Activated CD4-positive, alpha-beta T cell treated with anti-CD3 and anti-CD28 coated beads, Interleukin-2, amount 50 U/mL, for 16 hours (primary cell): ENCODE measurements at places on chromosomes 16 and 17.

DNA sequence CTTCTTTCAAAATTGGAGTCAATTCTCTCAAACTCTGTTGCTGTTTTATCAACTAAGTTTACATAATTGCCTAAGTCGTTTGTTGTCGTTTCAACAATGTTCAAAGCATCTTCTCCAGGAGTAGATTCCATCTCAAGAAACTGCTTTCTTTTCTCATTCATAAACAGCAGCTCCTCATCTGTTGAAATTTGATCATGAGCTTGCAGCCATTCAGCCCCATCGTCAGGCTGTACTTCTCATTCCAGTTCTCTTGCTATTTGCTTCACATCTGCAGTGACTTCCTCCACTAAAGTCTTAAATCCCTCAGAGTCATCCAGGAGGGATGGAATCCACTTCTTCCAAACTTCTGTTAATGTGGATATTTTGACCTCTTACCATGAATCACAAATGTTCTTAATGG, 230.6 kb downstream of the IRF8 start:
- no peak for DNase-seq

GRCh38 chr16:84839956-84840355, 20.2 kb downstream of the CRISPLD2 start:
- DNase-seq = no peak

DNA sequence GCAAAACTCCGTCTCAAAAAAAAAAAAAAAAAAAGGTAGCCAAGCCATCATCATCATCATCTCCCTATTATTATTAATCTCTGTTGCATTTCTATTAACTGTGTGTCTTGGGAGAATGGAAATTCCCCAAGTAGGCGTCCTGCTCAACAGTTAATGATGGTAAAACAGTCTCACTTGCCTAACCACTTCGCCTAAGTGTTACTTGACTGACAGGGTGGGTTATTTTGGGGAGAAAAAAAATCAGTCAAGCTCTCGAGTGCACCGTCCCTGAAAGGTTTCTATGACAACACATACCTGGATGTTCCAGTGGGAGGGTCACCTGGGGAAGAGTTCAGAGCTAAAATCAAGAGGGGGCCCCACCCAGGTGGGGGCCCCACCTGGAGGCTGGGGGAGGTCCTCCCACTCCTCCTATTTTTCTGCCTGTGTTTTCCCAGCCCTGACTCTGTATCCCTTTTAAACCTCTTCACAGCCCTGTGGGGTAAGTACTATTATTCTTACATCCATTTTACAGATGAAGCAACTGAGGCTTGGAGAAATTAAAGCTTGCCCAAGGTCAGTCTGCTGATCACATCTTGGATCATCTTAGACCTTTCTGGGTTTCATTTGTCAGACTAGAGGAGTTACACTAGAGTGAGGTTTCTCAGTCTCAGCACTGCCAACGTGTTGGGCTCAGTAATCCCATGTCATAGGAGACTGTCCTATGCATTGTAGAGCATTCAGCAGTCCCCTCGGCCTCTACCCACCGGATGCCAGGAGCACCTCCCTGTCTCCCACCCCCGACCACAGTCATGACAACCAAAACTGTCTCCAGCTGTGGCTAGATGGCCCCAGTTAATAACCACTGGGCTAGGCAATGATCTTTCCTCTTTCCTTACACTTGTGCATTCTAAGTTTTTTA, 11.0 kb upstream of the ABAT start:
- DNase-seq = no peak

DNA sequence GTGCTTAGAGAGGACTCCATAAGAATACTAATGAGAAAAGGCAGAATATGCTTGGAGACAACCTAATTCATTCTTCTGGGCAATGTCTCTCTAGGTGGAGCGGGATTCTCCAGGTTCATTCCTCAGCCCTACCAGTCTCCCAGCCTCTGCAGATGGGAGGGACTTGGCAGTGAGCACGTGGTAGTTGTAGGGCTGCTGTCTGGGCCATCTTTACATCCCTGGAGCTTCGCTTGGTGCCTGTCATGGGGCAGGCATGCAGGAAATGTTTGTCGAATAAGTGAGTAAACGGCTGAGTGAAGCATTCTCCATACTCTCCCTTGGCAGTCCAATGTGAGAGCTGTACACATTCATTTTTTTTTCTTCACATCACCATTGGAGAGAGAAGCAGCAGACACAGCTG, 387.5 kb downstream of the UTP18 start:
- no peak for DNase-seq

DNA sequence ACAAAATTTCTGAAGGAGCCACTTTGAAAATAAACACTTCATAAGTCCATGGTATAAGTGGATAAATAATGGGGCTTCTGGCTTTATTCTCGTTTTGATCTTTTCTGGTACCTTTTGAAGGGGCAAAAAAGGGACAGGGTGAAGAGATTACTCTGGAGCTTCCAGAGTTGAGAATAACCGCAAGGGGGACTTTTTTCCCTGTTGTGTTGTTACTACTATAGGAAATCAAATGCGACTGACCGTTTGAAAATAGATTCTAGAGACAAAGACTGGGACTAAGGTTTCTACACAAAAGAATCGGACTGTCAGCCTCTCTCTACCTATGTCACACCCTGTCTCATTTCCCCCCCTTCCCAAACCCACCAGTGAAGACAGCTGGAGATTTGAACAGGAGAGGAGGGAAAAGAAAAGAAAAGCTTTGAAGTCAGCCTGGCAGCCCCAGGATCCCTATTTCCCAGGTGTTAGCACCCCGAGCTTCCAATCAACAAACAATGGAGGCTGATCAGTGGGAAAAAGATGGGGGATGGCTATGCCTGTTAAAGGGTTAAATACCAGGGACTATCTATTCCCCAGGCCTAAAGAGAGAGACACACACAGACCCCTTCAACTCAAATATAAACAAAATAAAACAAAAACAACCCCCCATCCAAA, 8.4 kb downstream of the HOXB4 start:
- no peak for DNase-seq

- no peak for DNase-seq
Measured at GRCh38 chr16:27618606-27619327, 68.8 kb downstream of the KATNIP start.

DNA sequence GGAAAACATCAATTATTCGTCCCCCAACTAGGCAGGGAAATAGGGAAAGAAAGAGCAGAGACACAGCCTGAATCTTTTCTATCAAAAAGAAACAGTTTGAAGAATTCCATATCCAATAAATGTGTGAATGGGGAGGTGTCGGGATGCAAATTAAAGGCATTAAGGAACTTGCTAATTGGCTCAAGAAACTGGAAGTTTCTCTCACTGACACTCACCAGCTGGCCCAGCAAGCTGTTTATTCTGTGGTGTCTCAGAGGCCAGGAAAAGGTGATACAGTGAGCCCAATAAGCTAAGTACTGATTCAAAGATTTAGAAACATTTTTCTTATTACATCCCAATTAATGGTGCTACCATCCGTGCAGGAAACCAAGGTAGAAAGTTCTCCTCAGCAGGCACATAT, 104.4 kb upstream of the CLEC3A start:
- DNase-seq = no peak

DNA sequence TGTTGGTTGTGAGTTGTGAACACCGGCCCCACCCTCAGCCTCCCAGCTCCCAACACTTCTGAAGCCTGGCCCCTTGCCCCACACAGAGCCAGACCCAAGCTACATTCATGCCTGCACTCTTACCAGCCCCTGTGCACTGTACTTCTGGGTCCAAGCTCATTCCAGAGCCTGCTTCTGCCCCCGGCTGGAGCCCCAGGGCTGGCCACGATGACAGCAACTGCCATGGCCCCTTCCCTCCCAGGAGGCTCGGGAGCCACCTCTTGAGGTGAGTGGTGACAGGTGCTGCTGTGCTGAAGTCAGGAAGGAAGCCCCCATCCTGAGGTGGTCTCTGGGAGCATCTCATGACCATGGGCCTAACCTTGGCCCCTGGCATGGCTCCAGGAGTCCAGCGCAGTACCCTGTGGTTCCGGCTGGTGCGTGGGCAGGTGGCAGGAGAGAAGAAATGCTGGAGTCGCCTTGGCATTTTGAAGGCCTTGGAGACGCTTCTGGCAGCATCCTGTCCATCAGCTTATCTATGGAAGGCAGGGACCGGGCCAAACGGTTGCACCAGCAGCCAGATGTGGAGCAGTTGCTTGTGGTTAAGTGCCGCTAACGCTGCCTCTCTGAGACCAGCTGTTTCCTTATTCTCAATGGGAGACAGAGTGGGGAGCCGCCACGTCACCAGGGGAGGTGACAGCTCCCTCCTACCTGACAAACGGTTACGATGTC, 3.9 kb upstream of the CDT1 start:
- no peak for DNase-seq

DNA sequence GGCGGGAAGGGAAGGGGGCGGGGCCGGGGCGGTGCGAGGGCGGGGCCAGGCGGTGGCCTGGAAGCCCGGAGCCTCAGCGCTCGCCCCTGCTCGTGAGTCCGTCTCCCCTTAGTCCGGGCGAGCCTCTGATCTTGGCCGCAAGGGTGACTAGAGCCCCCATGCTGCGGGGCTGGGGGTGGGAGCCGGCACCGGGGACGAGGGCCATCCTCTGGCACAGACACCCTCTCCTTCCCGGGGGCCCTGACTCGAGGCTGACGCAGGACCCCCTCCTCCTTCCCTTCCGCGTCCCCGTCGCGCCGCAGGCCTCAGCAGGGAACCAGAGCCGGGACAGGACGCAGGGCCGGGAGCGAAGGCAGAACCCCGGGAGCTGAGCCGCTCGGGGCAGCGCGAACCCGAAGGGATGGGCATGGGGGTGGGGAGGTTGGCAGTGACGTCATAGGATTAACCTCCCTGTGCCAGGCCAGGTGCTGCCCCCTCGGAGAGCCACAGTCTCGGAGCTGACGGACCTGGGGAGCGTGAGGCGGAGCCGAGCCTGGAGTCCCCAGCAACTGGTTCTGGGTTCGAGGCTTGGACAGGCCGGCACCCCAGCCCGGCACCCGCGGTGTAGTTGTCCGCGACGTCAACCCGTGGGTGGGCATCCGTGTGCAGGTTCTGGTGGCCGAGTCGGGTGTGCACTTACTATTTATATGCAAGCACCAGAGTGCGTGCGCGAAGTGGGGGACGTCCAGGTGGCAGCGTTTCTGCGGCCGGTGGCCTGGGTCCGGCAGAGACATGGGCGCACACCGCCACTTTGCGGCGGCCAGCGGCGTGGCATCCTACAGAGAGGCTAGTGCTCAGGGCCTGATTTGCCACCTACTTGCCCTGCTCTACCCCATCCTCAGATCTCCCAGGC, 503 bp upstream of the PLCD3 start:
- DNase-seq = peak; percentile 68

GRCh38 chr17:35187481-35187880, 6.7 kb downstream of the SLC35G3 start:
- no peak for DNase-seq

DNA sequence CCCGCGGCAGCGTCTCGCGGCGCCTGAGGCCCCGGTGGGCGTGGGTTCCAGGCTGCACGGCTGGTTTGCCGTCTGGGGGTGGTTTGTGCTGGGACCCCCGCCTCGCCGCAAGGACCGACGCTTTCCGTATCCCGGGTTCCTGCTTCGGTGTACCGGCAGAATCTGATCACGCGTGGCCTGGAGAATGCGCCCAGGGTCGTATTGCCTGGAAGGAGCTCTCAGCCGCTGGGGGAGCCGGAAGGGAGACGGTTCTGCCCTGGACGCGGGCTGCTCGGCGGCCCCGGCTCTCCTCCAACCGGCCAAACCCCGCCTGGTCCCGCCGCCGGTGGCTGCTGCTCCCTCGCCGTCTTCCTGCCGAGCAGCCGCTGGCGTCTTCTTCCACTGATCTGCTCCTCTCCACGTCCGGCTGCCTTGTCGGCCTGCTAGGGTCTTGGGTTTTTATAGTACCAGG, 39.8 kb downstream of the ZNF778 start:
- peak; percentile 6 for DNase-seq

DNA sequence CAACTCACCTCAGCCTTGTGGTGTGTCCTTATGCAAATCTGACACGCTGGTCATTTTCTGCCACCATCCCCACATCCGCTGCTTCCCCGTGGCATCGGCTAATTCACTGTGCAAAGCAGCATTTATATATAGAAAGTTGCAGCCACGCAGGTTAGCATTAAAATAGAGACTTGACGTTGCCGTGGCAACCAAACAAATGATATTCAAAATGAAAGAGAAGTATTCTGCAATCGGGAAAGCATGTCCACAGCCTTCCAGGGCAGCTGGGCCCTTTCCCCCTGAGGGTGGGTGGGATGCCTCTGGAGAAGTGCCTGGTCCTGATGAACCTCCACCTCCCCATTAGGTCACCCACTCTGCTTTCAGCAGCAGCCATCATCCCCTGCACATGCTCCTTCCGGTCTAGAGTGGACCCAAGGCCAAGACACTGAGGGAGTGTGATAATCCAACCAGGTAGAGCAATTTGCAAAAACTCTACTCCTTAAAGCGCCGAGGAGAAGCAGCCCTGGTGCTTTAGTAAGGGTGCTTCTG, 138.7 kb downstream of the GAS7 start:
- no peak for DNase-seq

DNA sequence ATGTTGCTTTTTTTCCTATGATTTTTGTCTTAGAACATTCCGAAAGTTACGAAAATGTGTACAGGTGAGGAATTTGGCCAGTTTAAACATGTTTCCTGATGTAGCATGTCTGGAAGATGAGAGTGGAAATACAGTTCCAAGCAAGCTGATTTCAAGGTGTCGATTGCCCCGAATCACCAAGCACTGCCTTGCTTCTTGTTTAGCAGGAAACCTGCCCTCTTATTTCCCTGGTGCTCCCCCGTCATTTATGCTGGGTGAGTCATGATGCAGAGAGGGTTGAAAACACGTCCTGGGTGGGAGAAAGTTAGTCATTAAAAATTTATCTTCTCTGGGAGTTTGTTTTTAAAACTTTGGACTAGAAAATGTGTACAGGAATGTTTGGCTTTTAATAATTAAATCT, 608.6 kb upstream of the EEF2KMT start:
- DNase-seq = no peak

- DNase-seq = no peak
Measured at GRCh38 chr17:32191306-32191705, 49.0 kb downstream of the RHOT1 start.

- DNase-seq = peak; percentile 12
Measured at GRCh38 chr16:81140930-81141780, 45.0 kb upstream of the GCSH start.

GRCh38 chr16:79186196-79186595, 414.3 kb downstream of the MAF start:
- no peak for DNase-seq

- peak; percentile 92 for DNase-seq
Measured at GRCh38 chr17:8225813-8226535, 15.6 kb upstream of the AURKB start.

- no peak for DNase-seq
Measured at GRCh38 chr17:74018115-74018514, 185.4 kb upstream of the RPL38 start.
